Stimulated activated CD4-positive, alpha-beta T cell treated with anti-CD3 and anti-CD28 coated beads, Interleukin-1b, Interleukin-23, amount 100 ng/mL, for 1 hour (primary cell): ENCODE measurements at places on chromosomes 5 and 9.

- DNase-seq = no peak
These were observed 78.9 kb downstream of the FAM170A start for GRCh38 chr5:119708076-119708790.

DNA sequence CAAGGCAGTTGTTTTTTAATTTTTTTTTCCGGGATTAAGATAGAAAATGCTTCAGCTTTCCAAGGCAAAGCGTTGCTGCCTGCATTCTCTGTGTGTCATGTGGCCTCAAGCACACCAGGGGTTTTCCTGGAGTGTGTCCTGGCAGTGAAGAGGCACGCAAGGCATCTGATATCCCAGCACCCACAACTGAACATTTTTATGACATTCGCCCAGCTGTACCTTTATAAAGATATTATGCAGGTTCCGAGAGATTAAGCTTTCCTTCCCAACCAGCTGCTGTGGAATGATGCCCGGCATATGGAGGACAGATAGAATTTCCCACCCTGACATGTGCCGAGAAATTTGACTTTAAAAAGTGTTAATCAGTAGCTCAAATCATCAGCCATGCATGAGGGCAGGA, 205.6 kb downstream of the GADD45G start:
- no peak for DNase-seq

DNA sequence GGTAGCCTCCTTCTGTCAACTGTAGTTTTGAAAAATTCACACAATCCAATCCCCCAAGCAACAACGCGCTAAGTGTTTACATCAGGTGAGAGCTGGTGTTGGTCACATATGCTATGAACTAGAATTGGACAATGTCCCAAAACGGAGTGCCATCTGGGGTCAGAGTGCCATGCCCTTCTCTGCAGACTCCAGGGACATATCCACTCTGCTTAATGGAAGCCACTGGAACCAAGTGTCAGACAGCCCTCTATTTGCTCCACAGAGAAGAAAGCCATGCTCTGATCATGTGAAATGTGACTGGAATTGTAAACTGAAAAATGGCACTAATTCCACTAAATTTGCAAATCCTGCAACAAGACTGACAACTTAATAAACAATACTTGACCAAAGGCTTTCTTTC, 12.2 kb downstream of the ABCA1 start:
- no peak for DNase-seq

DNA sequence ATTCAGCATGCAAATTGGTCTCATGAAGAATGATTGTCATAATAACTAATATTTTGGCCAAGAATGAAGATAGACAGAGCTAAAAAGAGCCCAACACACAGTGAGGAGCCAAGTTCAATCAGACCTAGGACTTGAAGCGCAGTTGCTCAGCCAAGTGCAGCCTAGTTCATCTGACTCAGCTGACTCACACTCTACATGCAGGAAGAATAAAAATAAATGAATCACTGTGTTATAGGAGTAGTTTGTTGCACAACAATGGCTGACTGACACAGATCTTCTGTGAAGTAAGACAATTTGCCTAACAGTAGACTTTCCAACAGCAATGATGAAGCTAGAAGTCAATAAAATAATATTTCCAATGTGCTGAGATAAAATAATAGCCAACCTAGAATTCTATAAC, 261.5 kb downstream of the CEMIP2 start:
- DNase-seq = no peak

DNA sequence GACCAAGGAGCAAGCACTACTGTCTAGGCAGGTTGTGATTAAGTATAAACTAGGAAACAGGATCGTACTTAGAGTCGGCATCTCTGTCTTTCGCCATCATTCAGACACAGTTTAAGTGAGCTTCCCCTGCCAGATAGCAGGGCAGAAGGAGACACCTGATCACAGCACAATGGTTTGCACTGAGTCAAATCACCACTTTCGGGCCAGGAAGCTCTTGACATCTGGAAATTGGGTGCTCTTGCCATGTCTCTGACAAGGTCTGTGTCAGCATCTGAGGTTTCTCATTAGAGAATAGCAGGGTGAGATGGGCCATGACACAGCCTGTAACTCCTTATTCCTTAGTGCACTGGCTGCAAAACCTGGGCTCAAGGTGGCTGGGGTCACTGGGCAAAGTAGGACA, 8.3 kb downstream of the ADRB2 start:
- no peak for DNase-seq

DNA sequence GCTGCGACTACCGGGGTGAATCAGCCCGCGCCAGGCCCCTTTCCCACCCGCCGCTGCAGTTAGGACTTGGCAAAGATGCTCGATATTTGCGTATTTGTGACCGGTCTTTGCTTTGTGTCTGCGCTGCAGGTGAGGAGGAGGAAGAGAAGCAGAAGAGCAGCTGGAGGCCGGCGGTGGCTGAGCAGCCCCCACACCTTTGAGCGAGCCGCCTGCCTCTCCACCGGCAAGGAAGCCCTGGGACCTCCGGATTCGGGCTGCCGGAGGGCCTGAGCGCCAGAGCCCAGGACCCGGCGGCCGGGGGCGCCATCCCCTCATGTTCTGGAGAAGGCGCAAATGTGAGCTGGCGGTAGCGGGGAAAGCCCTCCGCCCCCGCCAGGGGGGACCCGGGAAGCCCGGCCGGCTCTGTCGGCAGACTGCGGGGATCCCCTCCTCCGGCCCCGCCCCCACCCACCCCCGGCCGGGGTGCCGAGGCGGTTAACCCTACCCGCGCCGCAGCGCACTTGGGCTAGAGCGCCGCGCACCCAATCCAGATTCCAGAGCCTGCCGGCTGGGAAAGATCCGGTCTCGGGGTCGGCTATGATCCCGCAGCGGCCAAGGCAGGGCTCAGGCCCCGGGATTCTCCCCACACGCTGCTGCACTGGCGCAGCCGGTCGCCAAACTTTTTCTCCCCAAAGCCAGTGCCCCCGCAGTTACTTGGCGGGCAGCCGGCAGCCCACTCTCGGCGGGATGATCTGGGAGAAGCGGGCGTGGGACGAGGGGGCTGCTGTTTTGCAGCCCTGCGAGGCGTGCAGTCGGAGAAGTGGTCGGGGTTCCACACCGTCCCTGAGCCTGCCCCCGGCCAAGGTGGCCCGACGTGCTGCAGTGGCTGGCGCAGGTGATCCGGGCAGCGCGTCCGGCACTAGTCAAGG, 800 bp upstream of the KCNN2 start:
- DNase-seq = no peak

GRCh38 chr5:55363856-55364255, 56.1 kb downstream of the MTREX start:
- DNase-seq = no peak

GRCh38 chr5:67996596-67996995, 219.0 kb upstream of the PIK3R1 start:
- no peak for DNase-seq

- DNase-seq = no peak
These were observed 44.8 kb downstream of the LURAP1L start for GRCh38 chr9:12819436-12820185.

DNA sequence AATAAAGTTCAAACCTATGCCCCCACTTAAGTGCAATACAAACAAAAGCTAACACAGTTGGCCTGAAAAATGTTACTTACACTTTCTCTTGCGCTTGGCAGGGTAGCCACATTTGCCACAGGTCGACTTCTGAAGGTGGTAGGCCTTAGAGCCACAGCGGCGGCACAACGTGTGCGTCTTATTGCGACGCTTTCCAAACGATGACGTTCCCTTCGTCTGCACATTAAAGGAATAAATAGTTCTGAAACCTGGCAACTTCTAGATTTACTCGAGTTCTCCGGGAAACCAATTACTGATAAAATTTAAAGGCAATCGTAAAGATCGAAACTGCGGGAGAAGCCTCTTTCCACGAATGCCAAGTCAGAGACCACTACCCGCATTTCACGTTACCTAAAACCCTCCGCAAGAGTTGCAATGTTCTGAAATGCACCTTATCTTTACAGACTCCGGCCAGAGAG, 602 bp downstream of the RPL37 start:
- DNase-seq = no peak

- no peak for DNase-seq
These were observed 8.1 kb upstream of the CYSTM1 start for GRCh38 chr5:140166911-140167310.

- DNase-seq = no peak
These were observed 229.1 kb downstream of the IRX2 start for GRCh38 chr5:2522372-2522771.

DNA sequence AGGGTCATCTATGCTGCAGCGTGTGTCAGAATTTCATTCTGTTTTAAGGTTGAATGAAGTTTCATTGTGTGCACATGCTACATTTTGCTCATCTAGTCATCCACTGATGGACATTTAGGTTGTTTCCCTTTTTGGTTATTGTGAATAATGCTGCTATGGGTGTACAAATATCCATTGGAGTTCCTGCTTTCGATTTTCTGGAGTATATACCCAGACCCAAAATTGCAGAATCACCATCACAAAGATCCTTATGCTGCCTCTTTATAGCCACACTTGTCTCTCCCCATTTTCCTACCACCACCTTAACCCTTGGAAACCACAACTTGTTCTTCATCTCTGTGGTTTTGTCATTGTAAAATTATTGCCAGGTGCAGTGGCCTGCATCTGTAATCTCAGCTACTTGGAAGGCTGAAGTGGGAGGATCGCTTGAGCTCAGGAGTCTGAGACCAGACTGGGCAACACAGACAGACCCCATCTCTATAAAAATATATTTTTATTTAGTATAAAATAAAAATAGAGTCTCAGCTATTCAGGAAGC, 166.2 kb downstream of the HSD17B3 start:
- DNase-seq = no peak

- DNase-seq = no peak
These were observed 32.8 kb upstream of the TGFBI start for GRCh38 chr5:135995976-135996375.

DNA sequence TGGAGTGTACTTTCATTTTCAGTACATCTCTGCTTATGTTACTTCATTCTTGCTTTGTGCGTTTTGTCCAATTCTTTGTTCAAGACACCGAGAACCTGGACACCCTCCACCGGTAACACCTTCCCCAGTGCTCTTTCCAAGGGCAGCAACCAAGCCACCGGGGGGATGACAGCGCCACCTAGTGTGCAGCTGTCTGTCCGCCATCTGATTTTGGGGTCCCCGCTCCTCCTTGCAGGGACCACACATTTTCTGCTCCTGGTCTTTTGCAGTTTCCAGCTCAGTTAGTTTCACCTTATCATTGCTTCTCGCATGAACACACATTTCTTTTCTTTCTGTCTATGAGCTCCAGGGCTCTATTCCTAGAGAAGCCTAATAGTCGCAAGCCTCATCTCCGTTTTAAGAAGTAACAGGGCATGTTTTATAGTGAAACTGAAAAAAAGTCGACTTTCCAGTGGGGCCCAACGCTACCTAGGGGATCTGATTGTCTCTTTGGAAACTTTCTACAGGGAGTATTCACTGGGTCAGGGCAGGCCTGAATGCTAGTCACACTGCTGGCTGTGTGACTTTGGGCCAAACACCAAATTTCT, 152.1 kb downstream of the FSTL4 start:
- no peak for DNase-seq

- DNase-seq = no peak
These were observed 268.3 kb upstream of the WWC1 start for GRCh38 chr5:168023191-168023590.

GRCh38 chr9:86788456-86788855, 158.8 kb downstream of the GAS1 start:
- DNase-seq = no peak

GRCh38 chr9:114433086-114433485, 45.3 kb upstream of the AKNA start:
- no peak for DNase-seq

DNA sequence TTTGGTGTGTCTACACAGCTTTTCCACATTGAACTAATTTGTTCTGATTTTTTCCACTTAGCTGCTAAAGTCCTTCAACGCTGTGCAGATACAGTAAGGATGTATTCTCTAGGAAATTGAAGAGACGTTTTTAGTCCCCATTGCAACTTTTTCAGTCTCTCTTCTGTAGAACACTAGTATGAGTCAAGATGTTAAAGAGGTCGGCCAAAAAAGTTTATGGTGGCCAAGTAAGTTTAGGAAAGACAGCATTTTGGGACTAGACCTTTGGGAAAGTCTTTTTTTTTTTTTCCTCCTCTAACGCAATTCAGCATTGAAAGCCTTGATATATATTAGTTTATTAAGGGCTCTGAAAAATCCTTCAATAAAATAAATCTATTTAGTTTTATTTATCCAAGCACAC, 243.5 kb upstream of the FBXL7 start:
- no peak for DNase-seq

DNA sequence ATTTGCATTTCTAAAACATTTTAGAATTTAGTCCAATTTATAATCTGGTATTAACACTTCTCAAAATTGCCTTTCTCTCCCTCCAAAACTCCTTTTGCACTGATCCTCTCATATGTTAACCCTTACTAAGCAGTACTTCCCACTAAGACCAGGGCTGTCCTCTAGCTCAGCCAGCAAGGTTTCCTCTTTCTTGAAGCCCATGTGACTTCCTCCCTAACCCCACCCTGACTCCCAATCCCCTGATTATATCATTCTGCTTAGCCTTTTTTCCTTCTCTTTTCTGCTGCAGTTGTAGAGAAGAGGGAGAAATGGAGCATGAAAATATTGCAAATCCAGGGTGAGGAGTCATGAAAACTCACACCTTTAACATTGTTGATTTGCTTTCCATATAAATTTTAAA, 241.7 kb downstream of the MCTP1 start:
- no peak for DNase-seq

GRCh38 chr5:169798438-169798837, 161.4 kb downstream of the DOCK2 start:
- no peak for DNase-seq

DNA sequence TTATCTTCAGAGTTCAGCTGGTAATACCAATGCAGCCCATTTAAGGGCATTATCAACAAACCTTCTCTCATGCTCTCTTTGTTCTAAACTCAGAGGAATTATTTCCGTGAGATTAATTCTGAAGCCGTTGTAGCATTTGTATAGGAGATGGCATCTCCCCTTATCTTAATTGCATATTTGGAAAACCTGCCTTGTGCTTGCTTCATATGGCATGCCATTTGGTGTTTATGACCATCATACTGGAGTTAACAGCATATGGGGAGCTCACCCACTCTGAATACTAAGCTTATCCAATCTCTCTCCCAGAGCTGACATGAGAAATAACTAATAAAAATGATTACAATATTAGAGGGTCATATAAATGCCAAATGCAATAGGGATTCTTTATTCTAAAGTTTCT, 243.2 kb downstream of the BRINP1 start:
- no peak for DNase-seq

DNA sequence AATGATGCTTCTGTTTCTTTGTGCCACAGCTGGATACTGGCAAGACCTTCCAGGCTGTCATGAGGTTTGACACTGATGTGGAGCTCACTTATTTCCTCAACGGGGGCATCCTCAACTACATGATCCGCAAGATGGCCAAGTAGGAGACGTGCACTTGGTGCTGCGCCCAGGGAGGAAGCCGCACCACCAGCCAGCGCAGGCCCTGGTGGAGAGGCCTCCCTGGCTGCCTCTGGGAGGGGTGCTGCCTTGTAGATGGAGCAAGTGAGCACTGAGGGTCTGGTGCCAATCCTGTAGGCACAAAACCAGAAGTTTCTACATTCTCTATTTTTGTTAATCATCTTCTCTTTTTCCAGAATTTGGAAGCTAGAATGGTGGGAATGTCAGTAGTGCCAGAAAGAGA, 65.5 kb downstream of the ACO1 start:
- DNase-seq = no peak

- DNase-seq = no peak
These were observed 4.7 kb downstream of the ABCA1 start for GRCh38 chr9:104923289-104923688.
